ENCODE measurements at places on chromosomes 13 and 19.

- DNase-seq, result no peak
Measured at GRCh38 chr13:66222127-66222526, 1008.0 kb downstream of the PCDH9 start.

DNA sequence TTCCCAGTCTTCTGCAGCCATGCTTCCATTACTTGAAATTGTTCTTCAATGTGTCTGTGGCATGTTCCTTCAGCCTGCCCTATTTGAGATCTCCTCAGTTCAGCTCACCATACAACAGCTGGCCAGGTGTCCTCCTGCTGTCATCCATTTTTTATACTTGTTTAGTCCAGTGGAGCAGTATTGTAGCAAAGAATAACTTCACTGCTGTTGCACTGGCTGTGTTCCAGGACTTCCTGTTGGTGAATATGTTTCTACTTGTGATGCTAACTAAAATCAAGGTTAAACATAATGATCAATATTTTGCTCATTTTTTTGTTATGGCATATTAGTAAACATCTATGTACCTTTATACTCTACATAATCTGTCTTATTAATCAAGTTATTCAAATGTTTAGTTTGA lies 1394.1 kb downstream of the PCDH9 start:
- no peak for DNase-seq

GRCh38 chr13:34038541-34039068 lies 220.7 kb downstream of the RFC3 start:
- no peak for DNase-seq

DNA sequence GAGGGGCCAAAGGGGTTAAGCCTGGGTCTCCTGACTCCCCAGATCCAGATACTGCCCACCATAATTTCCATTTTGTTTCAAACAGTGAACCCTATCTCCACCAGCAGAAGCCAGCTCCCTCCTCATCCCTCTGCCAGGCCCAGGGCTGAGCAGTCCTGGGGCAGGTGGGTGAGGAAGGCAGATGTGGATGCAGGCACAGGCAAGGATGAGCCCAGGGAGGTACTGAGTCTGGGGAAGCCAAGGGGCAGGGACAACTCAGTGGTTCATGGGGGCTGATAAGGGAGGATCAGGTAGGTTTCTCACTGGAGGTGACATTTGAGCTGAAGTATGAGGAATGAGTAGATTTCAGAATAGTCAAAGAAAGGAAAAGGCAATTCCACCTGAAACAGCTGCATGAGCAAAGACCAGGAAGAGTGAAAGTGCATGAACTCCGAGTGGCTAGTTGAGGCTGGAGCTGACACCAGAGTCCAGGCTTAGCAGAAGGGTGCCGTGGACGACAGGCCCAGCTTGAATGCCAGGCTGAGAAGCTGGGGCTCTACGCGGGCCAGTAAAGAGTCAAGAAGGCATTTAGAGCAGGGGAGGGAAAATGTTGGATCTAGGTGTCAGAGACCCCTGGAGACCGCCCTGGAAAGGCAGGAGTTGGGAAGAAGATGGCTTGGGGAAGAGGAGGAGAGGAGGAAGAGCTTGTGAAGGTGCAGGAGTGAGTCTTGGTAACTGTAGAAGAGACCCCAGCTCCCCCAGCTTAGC lies 10.3 kb downstream of the CIC start:
- DNase-seq, result no peak

- DNase-seq, result no peak
Measured at GRCh38 chr13:66703597-66703996, 526.5 kb downstream of the PCDH9 start.

All from kidney tubule cell (primary cell).